ENCODE measurements at places on chromosomes 7 and 10. TPM values are rescaled to one million over a fixed set of nuclear protein-coding genes. Genes with fewer than 3 reads are reported as not detected.

DNA sequence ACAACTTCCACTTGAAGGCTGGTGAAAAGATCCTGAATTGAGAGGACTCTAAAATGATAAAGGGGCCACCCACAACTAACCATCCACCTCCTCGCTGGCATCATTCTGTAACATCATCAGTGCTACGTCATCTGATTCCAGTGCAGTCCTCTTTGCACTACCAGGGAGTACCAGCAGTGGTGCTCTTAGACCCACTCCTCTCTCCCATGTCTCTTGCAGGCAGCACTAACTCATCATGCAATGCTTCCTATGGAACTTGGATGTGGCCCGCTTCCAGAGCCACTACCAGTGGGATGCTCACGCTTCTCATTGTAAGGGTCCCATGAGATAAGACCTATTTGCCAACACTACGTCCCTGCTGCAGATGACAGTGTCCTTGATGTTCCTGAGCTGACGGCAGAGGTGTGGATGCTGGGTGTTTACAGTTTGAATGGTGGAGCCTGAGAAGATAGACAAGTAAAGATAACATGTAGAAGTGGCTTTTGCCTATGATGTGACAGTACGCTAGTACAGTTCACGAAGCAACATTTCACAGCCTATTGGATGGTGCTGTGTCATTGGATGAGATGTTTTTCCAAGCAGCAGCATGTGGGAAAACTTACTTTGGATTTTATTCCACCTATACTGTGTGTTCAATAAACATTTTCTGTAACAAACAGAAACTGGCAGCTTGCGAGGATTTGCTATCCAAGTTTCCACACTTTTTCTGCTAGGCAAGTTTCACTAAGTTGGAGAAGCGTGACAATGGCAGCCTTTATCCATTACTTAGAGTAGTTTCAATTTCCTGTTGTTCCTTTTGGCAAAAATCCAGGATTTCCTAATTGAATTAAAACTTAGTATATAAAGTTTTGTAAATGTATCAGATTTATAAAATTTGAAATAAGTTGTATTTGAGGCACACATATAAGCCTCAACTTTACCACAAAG is 35.8 kb upstream of the COBL start:
- no peaks in the 10 kb centered on the region for H3K36me3 ChIP-seq
- peak; percentile 21 for DNase-seq
- no peaks in the 10 kb centered on the region for H3K4me1 ChIP-seq
- peaks cover 10% of the 10 kb centered on the region for H3K27me3 ChIP-seq

CYP3A4 gene
- 0.07 TPM for total RNA-seq

DNA sequence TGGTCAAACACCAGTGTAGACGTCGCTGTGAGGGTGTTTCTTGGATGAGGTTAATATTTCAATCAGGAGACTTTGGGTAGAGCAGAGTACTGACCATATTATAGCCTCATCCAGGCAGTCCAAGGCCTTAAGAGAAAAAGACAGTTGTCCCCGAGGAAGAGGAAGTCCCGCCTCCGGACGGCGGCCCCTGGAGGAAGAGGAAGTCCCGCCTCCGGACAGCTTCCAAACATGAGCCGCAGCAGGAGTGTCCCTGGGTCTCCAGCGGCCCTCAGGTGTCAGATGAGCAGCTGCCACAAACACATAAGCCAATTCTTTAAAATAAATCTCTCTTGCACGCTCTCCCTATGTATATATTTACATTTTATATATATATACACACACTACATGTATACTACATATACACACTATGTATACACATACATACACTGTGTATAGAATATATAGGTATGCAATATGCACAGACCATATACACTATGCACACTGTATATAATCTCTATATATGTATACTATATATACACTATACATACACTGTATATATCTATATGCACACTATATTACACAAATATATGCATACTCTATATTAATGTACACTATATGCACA is 37.5 kb downstream of the PWWP2B start:
- peak; percentile 66 for DNase-seq
- no peaks in the 10 kb centered on the region for H3K36me3 ChIP-seq
- peaks cover 36% of the 10 kb centered on the region for H3K4me1 ChIP-seq
- peak overlapping the region; percentile 60 for H3K27ac ChIP-seq

DNA sequence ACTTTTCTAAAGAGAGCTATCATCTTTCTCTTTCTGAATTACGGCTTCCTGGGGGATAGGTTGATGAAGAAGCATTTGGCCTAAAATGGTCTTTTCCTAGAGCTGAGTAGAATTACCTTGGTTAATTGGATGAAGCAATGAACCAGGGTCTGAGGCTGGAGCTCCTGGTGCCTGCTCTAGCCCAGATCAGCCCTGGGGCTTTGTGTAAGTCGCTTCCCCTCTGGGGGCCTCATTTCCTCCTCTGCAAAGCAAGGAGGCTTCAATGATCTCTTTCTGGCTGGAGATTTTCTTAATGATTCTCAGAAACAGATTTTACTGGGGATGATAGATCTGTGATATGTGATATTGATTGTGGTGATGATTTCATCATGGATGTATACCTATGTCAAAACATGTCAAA is 3.5 kb upstream of the CPA2 start:
- no peaks in the 10 kb centered on the region for H3K4me1 ChIP-seq
- no peak overlapping the region for H3K4me3 ChIP-seq
- no peak overlapping the region for H3K27ac ChIP-seq
- no peaks in the 10 kb centered on the region for H3K36me3 ChIP-seq
- peaks cover 10% of the 10 kb centered on the region for H3K27me3 ChIP-seq

PRSS58 gene
- not detected for total RNA-seq

IFIT1B gene
- total RNA-seq: not detected
